HT1080 (cell line): ENCODE measurements at places on chromosomes 5 and 9. TPM values are rescaled to one million over a fixed set of nuclear protein-coding genes. Genes with fewer than 3 reads are reported as not detected.
A peak's percentile ranks its signal among the peaks of the same experiment; 100 is the strongest.

The GFI1B gene
- total RNA-seq, result not detected in 2 replicates

DNA sequence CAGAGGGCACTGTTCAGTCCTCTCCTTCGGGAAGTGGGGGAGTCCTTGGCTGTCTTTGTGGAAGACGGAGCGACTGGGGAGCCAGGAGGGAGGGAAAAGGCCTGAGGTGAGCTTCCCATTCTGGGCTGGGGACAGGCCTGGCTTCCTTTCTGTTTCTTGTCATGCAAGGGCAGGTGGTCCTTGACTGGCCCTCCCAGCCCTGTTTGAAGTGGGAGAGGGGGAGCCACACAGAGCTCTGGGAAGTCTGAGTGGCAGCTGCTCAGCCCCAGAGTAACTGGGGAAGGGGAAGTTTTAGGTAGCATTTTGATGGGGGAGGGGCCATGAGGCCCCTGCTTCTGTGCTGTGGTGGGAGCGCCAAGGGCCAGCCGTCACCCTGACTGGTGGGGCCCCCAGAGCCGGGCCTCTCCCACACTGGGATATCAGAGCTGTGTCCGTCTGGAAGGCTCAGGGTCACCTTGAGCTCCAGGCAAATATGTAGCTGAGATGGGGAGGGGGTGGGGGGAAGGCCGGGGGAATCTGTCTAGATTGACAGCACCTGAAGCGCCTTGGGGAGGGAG is 6.5 kb downstream of the UNC5A start:
- DNase-seq, result no peak

- DNase-seq, result no peak
Measured at GRCh38 chr5:7494481-7495130, 98.7 kb downstream of the ADCY2 start.

DNA sequence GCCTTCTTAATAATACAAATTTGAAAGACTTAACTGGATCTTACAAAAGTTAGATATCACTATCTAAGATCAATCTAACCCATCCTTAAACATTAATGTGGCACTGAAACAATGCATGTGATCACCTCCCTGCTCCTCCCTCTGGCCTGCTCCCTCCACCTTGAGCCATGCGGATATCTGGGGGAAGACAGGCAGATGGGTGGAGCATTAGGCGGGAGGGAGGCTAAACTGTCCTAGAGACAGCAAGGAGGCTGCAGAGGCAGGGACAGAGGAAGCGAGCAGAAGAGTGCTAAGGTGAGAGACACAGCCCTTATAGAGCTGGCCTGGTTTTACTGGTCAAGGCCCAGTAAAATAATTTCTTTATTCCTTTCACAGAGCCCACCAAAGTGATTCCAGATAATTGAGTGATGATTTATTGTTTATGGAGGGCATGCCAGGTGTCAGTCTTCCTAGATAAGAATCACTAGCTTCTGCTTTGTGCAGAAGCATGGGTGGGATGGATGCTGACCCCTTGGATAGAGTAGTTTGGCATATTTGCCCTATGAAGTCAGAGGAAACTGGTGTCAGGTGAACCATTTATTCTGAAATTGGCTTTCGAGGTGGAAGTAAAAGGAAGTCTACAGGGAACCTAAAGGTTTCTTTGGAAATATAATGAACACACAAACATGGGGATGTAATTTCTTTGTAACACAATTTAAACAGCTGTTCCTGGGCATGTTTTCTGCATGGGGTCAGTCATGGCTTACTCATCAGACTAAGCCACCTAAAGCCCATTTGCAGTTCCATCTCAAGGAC is 188.3 kb downstream of the GNAQ start:
- no peak for DNase-seq

The DNAH5 gene
- total RNA-seq, result 0.16 and 0.50 TPM in 2 replicates

The BTNL3 gene
- total RNA-seq, result not detected in 2 replicates

GRCh38 chr9:97366889-97367288 is 45.0 kb upstream of the TDRD7 start:
- no peak for DNase-seq

- DNase-seq, result no peak
Measured at GRCh38 chr5:150527038-150527437, 19.1 kb downstream of the NDST1 start.

DNA sequence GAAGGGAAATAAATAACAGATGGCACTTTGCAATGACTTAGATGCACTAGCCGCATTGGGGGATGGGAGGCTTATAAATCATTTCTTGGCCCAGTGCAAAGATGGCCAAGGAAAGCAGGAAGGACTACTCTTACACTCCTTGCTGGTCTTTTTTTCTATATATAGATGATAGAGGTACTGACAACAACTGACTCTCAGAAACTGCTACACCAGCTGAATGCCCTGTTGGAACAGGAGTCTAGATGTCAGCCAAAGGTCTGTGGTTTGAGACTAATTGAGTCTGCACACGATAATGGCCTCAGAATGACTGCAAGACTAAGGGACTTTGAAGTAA is 1.7 kb downstream of the CCNG1 start:
- DNase-seq, result no peak

DNA sequence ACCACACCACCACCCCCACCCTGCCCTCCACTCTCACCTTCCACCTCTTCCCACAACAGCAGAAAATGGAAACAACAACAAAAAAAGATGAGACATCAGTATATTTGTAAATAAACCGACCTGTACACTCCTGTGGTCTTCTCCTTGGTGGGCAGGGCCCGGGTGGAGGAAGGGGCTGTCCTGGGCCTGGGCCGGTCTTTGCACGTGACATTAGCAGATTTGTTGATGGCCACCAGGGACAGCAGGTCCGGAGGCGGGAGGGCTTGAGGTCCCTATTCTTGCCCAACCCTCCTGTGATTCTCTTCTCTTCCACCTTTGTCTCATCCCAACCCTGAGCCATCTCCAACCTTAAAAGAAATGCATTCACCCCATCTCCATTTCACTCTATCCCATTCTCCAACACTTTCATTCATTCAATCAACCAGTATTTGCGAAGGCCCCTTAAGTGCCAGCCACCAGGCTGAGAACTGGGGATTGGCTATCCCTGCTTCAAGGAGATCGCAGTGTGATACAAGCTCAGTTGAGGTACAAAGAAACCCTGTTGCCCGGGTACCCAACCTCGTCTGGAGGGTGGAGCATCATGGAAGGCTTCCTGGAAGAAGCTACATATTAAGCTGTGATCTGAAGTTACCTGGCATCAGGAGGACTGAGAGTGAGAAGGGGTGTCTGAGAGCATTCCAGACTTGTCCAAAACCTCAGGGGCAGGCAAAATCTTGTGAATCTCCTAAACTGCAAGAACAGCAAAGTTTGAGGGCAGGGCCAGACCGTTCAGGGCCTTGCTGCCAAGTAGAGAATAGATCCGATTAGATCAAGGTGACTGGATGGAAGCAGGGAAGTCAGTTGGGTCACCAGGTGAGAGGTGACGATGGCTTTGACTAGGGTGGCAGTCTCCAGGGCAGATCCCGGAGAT is 87.4 kb downstream of the LMX1B start:
- no peak for DNase-seq

DNA sequence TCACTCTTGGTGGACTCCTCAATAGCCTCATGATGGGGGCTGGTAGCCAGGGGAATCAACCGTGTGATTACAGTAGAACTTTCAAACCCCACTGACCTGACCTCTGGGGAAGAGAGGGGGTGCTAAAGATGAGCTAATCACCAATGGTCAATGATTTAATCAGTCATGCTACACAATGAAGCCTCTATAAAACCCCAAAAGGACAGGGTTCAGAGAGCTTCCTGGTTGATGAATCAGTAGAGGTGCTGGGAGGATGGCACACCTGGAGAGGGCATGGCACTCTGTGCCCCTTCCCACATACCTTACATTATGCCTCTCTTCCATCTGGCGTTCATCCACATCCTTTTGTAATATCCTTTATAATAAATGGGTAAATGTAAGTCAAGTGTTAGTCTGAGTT is 8.9 kb upstream of the SH3TC2 start:
- no peak for DNase-seq

The CTXN3 gene
- total RNA-seq, result not detected in 2 replicates

DNA sequence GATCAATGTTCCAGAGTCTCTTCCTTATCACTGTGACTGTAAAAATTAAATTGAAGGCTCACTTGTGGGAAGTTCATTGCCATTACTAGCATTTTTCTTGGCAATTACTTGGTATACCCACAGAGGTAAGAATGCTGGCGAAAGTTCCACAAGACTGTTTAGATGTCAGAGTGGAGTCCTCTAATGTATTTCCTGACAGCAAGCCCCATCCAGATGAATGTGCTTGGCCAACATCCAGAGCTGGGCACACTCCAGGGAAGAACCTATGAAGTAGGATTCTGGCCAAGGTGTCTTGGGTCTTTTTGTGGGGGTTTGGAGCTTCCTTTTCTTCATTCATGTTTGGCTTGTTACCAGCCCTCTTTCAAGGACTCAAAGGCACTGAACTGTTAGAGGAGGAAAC is 473.6 kb downstream of the DMAC1 start:
- DNase-seq, result peak; percentile 18

DNA sequence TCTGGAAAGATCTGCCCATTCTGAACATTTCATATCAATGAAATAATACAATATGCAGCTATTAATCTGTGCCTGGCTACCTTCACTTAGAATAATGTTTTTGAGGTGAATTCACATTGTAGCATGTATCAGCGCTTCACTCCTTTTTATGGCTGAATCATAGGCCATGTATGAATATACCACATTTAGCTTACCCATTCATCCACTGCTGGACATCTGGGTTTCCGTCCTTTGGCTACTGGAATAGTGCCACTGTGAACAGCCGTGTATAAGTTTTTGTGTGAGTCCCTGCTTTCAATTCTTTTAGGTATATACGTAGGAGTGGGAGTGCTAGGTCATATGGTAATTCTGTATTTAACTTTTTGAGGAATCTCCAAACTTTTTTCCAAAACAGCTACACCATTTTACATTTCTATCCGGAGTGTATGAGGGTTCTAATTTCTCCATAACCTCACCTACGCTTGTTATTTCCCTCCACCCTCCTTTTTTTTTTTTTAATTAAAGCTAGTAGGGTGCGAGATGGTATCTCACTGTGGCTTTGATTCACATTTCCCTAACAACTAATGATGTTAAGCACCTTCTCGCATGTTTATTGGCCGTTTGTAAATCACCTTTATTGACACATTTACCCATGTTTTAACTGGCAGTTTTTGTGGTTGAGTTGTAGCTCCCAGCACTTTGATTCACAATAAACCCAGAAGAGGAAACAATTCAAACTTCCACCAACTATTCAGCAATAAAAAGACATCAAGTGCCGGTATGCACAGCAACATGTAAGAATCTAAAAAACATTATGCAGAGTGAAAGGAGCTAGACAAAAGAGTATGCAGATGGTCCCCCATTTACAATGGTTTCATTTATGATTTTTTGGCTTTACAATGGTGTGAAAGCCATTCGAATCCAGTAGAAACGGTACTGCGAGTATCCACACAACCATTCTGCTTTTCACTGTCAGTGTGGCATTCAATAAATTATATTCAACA is 8.1 kb downstream of the SEMA4D start:
- DNase-seq, result no peak

The IFNA13 gene
- total RNA-seq, result not detected in 2 replicates

- DNase-seq, result peak; percentile 83
Measured at GRCh38 chr5:33369485-33370465, 71.0 kb upstream of the TARS1 start.

The NMUR2 gene
- total RNA-seq, result not detected in 2 replicates

DNA sequence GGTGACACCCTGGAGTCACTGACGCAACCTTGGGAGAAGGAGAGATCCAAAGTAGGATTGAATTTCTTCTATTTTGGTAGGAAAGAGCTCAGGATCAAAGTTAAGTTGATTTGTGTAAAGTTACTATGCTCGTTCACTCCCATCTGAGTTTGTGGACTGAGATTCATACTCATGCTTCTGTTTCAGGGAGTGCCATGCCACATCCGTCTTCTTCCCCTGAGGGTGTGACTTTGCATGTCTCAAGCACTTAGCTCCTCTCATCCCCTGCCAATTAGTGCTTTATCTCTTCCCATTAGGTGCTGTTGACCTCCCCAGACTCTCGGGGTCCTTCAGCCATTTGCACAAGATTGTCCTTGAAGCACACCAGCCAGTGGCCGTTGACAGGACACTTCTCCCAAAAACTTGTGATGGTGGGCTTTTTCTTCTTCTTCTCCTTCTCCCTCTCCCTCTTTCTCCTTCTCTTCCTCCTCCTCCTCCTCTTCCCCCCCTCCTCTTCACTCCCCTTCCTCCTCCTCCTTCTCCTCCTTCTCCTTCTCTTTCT is 232.2 kb upstream of the KLF4 start:
- no peak for DNase-seq

The IRX4 gene
- not detected in 2 replicates for total RNA-seq
